ENCODE measurements at places on chromosomes 2 and 18.

GRCh38 chr18:50494569-50494968 is 65.3 kb upstream of the MAPK4 start:
- no peak for DNase-seq

GRCh38 chr2:176106581-176107539 is at the start of gene HOXD11:
Gene HOXD11, plus strand, starts transcription at chr2:176107280. Its CDS starts 76 bp downstream, at chr2:176107356.
- no peak for DNase-seq

DNA sequence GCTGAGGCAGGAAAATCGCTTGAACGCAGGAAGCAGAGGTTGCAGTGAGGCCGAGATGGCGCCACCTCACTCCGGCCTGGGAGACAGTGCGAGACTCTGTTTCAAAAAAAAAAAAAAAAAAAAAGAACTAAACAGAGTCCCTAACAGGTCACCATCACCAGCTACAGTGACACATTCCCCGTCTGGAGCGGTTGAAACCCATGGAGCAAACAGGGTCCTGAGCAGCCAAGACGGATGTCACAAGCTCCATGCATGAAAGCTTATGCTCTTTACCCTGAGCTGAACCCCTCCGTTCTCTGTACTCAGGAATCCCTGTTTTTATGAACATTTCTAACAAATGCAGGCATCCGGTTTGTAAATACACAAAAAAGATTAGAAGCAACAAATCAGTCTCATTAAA is 55.9 kb upstream of the LAPTM4A start:
- no peak for DNase-seq

DNA sequence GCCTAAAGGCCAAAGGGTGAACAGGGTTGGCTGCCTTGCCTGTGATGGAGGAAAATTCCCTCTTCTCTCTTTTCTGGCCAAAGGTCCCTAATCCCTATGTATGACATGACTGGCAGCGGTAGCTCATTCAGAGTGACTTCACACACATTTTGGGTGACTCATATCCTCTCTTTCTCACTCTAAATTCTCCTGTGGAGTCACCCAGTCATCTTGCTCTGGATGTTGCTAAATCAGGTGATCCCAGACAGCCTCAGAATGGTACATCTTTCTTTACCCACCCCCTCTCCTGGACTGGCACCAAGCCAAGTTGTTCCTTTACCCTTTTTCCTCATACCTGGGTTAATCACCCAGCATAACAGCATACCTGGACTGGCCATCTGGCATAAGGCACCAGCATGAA is 77.2 kb downstream of the NEURL3 start:
- DNase-seq: no peak

DNA sequence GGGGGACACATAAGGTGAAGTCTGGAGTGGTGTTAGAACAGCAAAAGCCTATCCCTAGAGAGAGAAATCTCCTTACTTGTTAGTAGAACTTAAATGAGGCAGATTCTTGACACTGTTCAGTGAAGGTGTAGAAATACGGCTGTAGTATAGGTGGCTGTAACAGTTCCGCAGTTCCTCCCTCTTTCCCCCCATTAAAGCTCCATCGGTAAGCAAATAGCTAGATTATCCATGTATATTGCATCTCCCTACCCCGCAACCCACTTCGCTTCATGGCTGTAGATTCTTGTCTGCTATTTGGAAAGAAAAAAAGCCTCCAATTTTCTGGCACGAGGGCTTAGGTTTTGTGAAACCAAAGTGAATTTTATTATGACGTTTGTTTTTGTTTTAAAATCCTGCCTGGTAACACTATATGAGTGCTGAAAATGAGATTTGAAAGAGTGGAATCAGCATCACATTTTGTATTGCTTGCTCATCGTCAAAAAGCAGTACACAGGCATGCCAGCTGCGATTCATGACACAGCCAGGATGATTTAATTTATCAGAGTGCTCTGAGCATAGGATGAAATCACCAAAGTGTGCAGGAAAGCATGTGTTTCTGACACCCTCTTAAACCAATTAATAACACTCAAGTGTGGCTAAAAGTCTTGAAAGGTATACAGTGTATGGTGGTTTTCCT is 1.4 kb downstream of the FAM171B start:
- DNase-seq: peak; percentile 47

GRCh38 chr2:42171396-42171980 is 2.3 kb downstream of the EML4 start:
- peak; percentile 49 for DNase-seq

GRCh38 chr2:225842939-225843338 is 443.4 kb downstream of the NYAP2 start:
- DNase-seq: peak; percentile 87

DNA sequence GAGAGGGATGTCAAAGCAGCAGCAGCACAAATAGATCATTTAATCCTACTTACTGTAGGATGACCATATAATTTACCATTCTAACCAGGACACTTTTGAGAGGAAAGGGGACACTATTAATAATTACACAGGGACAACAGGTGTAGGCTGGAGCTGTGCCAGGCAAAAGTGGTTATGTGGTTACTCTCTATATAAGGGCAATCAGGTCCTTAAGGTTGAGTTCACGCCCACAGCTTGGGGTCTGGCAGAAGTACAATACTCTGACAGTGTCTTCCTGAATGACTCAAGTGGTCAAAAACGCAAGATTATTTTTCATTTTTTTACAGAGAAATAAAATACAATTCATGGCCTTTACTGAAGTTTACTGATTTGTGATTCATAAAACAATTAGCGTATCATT is 2.8 kb downstream of the PREPL start:
- DNase-seq: no peak

DNA sequence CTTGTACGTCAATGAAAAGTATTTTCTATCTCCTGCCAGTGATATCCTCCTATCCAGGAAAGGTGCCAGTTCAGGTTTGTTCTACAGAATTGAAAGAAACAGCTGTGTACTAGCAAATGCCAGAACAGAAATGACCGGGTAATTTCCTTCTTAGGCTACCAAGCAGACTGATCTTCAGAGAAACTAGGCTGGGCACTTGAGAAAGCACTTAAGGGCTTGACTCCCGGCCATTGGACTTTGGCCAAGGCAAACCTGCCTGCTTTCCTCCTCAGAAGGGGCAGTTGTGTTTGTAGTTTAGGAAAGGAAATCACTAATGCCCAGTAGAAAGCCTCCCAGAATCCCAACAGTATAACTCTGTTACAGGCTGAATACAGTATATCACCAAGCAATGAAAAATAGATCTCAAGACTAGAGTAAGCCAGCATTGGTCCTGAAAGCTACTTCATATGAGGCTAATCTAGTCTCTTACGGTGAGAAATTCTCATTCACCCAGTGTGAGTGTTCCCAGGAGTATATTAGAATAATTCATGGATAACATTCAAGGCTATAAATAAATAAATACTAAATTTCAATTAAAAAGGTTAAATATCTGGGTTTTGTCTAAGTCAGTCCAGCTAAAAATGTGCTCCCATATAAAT is 43.0 kb upstream of the COL5A2 start:
- no peak for DNase-seq

DNA sequence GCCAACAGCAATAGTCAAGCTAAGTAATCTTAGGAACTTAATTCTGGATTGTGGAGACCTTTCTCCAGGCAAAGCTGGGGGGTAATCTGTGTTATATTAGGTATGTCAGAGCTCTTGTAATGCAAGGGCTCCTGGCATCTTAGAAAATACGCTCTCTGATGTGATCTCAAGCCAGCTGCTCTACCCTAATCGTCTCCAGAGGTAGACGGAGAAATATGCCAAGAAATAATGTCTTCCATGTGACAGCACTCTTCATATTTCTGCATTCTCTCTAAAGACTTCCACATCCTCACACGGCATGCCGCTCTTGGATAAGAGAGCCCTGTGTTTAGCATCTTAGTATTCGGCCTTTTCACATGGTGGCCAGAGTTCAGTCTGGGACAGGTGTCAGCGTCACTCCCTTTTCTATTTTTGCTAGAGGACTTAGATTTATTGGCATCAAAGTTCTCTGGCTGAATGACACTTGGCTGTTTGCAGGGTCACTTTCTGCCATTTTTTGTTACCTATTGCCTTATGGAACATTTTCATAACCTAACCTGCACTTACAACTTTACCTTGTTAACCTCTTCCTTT is 25.2 kb downstream of the CAPN13 start:
- no peak for DNase-seq

- peak; percentile 77 for DNase-seq
Measured at GRCh38 chr2:241149925-241150659, at the start of gene PPP1R7. Gene PPP1R7, plus strand, starts transcription at chr2:241150467. Its CDS starts 29 bp downstream, at chr2:241150496.

- no peak for DNase-seq
Measured at GRCh38 chr2:100383306-100383705, 34.2 kb downstream of the CHST10 start.

GRCh38 chr2:234178330-234179030 is 128.0 kb downstream of the SPP2 start:
- DNase-seq: no peak

GRCh38 chr2:168159754-168160585 is 87.4 kb downstream of the STK39 start:
- DNase-seq: no peak

DNA sequence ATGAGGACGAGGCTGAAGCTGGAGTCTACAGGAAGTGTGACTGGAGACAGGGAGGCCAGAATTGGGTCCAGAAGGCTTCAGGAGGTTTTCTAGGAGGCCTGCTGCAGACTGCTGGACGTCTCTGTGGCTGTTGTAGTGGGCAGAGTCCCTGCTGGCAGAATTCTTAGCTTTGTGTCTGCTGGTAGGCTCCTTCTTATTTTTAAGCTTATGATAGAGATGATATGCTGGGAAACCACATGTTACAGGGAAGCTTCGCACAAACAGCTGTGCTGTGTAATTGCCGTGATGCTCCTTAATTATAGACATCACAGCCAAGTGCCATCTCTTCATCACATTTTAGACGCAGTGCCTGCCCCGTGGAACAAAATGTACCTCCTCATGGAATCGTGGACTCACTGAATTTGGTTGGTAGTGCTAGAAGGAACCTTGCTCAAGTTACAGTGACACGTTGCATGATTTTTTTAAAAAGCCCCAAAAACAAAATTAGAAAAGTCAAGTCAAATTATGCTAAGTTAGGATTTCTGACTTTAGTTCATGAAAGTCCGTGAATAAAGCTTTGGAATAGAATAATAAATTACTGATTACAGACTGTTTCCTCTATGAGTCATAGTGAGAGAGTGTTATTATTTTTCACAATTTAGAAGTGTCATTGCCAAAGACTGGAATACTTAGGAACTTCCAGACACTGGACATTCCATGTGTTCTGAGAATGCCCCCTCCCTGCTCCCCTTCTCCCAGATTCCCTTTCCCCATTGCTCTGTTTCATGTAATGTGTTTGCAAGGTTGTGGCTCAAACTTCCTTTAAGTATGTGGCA is 144.1 kb downstream of the FHOD3 start:
- DNase-seq: peak; percentile 39

GRCh38 chr2:25757906-25758305 is 84.5 kb upstream of the DTNB start:
- DNase-seq: no peak

GRCh38 chr2:224104668-224105386 is 65.7 kb upstream of the SERPINE2 start:
- no peak for DNase-seq

- peak; percentile 16 for DNase-seq
Measured at GRCh38 chr18:14976736-14977430, 228.9 kb downstream of the ANKRD30B start.

- DNase-seq: no peak
Measured at GRCh38 chr2:197141702-197142473, 168.7 kb downstream of the ANKRD44 start.

DNA sequence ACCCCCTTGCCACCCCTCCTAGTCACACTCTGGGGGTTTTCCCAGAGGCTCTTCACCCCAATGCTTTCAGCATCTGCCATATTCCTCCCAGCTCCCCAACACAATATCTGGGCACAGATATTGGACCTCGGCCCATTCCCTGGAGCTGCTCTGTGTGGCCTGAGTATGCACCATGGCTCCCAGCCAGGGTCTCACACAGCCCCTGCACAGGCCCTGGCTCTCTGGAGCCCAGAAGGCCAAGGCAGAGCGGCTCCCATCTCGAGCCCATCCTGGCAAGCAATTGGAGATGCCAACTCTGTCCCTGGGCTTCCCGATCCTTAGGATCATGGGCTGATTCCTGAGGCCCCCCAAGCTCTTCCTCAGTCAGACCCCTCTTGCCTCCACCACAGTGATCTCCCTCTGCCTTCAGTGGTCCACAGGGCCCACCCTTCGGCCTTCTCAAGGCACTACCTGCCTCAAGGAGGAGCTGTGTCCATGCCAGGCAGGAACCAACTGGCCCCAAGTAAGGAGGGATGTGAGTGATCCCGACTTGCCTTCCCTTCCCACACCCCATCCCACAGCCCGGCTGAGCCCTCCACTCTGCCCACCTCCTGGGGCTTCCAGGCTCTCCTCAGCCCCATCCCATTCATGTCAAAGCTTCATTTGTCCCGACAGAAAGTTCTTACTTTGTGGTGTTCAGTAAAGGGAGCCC is 62.7 kb downstream of the ADD2 start:
- DNase-seq: no peak

- no peak for DNase-seq
Measured at GRCh38 chr2:14015113-14015630, 617.3 kb upstream of the LRATD1 start.

DNA sequence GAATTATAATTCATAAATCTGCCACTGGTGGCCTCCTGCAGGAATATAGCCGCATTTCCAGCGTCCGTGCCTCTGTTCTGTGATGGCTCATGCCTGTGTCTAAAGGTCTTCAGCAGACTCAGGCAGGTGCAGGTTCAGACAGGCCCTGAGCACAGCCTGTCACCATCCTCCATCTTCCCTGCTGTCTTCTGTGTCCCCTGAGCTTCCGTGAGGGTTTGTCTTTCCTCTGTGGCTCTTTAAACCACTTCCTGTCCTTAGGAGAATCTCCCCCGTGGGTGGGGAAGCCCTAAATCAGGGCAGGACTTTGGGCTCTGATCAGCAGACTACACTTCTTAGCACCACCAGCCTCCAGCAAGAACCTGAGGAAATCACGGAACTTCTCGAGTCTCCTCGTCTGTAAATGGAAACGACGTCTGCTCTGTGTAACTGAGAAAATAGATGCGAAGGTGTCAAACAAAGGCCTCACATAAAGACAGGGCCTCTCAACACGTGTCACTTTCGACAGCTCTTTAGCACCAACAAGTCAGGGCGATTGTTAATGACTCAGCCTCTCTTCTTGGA is 24.1 kb upstream of the NFATC1 start:
- no peak for DNase-seq

DNA sequence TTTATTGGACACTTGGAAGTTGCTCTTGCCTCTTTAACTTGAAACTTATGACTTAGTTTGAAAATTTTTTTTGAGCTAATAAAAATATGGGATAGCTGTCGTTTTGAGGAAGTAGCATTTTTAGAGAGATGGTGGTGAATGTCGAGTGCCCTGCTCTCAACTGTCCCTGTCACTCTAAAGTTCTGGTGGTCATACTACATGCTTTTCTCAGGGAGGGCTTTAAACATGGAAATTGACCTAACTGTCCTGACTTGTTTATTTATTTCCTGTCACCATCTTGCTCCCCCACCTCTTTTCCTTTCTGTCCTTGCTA is 16.0 kb downstream of the CEP192 start:
- DNase-seq: no peak
